ENCODE measurements at places on chromosomes 7 and 10. TPM values are rescaled to one million over a fixed set of nuclear protein-coding genes. Genes with fewer than 3 reads are reported as not detected.

DNA sequence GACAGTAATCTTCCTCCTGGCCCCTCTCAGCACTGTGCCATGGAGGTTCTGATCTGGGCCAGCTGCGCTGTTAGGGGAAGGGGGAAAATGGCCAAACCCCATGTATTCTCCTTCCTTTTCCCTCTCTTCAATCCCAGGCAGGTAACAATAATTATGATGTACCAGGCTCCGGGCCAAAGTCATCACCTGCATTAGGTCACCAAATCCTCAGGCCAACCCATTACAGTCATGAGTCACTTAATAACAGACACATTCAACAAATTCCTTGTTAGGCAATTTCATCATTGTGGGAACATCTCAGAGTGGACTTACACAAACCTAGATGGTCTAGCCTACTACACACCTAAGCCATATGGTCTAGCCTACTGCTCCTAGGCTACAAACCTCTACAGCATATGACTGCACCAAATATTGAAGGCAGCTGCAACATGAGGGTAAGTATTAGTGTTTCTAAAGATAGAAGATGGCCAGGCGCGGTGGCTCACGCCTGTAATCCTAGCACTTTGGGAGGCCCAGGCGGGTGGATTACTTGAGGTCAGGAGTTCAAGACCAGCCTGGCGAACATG lies 2.2 kb upstream of the HSPB1 start:
- peak; percentile 73 for DNase-seq

Gene SH2B2
- 25.8 TPM for total RNA-seq

Gene SPDYE9
- not detected for total RNA-seq

GRCh38 chr7:38425509-38425908 lies 152.1 kb upstream of the TARP start:
- DNase-seq = no peak

Gene OGDHL
- total RNA-seq = not detected
